Activated naive CD8-positive, alpha-beta T cell treated with anti-CD3 and anti-CD28 coated beads, Interleukin-2, amount 50 U/mL, for 16 hours (primary cell): ENCODE measurements at places on chromosomes 3 and 15.

DNA sequence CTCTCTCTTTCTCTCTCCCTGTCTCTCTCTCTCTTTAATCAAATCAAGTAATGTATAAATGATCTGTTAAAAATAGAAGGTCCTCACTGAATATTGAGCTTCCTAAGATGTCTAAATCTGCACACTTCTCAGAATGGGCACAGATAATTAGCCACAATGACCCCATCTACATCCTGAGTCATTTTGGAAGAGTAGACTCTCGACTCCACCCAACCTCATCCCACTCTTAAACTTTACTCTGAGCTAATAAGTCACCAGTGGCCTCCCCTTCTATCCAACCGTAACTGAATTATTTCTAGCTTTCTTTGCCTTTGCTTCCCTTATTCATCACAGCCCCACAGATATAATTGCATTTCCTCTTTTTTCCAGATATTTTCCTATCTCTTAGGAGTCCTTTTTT is 326.5 kb upstream of the ZNF717 start:
- DNase-seq = no peak

GRCh38 chr3:127823426-127823857 is 1.1 kb upstream of the MGLL start:
- no peak for DNase-seq

- no peak for DNase-seq
These were observed 96.0 kb upstream of the MELTF start for GRCh38 chr3:197125636-197126035.

DNA sequence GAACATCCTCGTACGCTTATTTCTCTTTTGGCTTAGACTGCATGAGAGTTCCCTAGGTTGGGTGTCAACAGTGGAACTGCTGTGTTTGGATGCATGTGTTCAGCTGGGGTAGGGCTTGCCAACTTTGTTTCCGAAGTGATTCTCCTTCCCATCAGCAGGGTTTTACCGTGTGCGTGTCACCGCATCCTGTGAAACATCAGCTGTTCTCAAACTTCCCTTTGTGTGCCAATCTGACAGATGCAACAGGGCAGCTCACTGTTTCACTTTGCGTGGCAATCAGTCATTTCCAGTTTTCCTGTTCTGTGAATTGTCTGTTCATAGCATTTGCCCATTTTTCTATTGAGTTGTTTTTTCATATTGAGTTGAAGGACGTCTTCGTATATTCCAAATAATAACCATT is 218.8 kb downstream of the VPS13C start:
- DNase-seq = no peak

DNA sequence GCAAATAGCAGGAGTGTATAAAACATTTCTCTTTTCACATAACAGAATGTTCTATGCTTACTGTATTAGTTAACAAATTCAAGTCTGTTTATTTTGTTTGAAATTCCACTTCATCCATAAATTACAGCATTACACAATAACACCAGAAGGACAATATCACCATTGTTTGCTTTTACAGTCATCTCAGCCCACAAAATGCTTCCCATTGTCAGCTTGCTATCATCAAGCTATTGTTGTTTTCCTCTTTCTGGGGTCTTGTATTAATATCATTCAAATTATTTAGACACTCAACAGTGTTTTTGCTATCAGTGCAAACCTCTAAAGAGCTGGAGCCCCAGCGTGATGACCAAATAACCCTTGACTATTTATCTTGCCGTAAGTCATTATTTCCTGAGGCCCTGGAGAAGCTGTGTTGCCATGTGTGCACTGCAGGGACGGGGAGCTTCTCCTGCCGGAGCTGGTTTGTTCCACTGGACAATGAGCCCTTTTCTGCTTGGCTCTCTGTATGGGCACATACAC is 1.1 kb downstream of the SAMMSON start:
- no peak for DNase-seq

DNA sequence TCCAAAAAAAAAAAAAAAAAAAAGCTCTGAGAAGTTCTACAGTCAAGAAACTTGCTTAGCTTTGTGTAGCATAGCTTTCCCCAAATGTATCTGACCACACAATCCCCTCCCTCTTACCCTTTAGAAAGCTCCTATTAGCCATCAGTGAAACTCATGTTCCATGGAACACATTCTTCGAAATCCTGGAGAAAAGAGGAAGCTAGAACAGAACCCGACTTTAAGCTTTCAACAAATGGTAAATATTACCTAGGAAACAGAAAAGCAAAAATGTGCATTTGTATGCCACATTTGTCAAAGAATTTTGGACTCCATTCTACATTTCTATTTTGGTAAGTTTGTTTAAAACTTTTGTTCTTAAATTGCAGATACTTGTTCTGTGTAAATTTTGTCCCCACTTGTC is 17.4 kb upstream of the CRTC3 start:
- no peak for DNase-seq

GRCh38 chr3:189758186-189758585 is 127.0 kb downstream of the TP63 start:
- DNase-seq = no peak

GRCh38 chr3:541062-541801 is 344.7 kb downstream of the CHL1 start:
- DNase-seq = no peak

GRCh38 chr3:150414258-150414657 is 6.2 kb downstream of the TSC22D2 start:
- no peak for DNase-seq

- no peak for DNase-seq
These were observed 34.3 kb downstream of the DNAH1 start for GRCh38 chr3:52350416-52350815.

DNA sequence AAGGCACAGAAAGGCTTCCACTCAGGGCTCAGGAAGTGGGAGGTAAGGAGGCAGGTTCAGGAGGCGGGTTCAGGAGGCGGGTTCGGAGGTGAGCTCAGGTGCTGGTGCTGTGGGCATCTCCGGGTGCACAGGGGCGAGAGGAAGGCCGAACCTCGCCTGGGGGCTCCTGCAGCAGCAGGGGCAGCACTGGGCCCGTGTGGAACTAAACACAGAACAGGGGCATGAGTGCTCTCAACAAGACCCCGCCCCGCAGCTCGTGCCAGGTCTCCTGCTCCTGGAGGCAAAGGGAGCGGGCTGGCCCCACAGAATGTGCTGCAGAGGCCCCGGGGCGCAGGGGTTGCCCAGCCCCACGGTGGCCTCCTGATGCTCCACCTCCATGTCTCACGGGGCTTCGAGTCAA is 13.7 kb downstream of the ZDHHC19 start:
- no peak for DNase-seq

- no peak for DNase-seq
These were observed at the start of gene PYDC2 for GRCh38 chr3:191461113-191461595. PYDC2 (plus strand) TSS chr3:191461163; CDS start chr3:191461163, 0 bp downstream.

GRCh38 chr3:188331166-188331565 is 177.2 kb downstream of the LPP start:
- no peak for DNase-seq

DNA sequence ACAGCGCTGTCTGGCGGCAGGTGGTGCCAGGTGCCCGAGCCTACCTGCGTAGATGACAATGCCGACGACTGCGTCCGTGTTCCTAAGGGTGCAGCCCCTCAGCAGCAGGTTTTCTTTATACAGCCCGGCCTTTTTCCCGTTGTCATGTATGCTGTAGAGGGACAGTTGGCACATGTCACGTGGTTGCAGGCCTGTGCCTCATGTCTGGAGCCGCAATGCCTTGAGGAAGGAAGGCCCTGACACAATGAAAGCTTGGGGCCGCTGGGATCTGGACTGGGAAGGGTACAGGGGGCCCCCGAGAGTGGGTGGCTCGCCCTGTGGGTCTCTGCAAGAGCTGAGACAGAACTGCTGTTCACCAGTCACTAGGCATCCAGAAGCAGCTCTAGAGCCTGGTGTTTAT is 136.0 kb downstream of the ATP10A start:
- no peak for DNase-seq

DNA sequence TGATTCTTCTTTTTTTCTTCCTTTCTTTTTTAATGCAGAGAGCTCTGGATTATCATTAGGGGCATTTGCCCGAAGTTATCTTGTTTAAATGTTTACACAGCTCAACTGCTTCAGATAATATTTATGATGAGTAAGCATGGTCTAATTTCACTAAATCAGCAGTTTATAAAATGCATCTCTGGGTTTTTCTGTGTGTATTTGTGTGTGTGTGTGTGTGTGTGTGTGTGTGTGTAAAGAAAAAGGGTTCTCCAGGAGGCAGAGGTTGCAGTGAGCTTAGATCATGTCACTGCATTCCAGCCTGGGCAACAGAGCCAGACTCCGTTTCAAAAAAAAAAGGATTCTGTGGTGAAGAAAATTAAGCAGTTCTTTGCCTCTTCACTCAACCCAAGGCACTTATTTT is 25.9 kb upstream of the TNFSF10 start:
- no peak for DNase-seq

- DNase-seq = no peak
These were observed 34.4 kb upstream of the MEIS2 start for GRCh38 chr15:37134699-37135131.

- no peak for DNase-seq
These were observed 30.1 kb downstream of the GREM1 start for GRCh38 chr15:32747921-32748342.

DNA sequence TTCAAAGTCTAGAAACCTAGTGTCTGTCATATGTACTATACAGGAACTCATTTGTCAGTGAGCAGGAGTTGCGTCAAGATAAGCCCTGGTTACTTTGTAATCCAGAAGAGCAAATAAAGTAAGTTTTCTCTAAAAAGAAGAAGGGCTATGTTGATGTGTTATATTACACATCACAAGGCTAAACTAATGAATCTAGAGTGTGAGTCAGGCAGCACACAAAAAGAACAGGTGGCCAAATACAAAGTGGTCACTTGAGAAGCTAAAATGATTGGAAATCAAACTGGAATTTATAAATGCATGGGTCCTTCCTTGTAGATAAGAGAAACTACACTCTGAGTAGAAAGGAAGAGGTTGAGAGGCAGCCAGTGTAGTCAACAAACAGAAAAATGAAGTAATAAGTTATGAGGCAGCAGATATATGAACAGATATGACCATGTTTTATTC is 771.6 kb downstream of the DIPK2A start:
- no peak for DNase-seq

GRCh38 chr3:29291982-29292363 is 11.1 kb downstream of the RBMS3 start:
- DNase-seq = no peak

DNA sequence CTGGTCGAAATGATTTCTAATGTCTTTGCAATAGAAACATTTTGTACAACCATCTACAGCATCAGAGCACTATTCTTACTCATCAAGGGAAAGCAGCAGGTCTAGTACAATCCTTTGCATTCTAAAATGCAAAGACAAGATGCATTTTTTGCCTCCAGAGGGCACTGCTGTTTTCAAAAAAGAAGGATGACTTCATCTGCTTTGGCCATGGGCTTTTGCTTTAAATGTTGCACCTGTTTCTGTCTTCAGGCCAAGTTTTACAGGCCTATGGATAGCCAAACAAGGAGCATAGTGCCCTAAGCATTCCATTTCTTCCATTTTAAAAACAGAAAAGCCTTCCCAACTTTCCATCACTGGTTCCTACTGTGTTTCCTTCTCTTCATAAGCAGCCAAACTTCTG is 3.4 kb downstream of the PARP9 start:
- DNase-seq = no peak

DNA sequence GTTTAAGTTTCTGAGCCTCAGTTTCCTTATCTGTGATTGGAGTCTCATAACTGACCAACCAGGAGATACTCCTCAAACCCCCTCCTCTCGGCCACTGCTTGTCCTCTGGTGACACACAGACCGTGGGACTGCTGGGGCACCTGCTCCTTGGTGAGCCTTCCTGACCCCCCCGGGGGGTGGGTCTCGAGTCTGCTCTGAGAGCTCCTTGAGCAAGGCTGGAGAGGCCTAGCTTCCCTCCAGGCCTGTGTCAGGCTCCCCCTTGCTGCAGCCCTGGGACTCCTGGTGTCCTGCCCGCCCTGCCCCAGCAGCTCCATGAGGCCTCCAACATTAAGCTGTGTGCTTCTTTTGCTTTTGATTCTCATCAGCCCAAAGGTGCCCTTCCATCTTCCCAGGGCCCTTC is 27.7 kb downstream of the SRPRB start:
- no peak for DNase-seq

DNA sequence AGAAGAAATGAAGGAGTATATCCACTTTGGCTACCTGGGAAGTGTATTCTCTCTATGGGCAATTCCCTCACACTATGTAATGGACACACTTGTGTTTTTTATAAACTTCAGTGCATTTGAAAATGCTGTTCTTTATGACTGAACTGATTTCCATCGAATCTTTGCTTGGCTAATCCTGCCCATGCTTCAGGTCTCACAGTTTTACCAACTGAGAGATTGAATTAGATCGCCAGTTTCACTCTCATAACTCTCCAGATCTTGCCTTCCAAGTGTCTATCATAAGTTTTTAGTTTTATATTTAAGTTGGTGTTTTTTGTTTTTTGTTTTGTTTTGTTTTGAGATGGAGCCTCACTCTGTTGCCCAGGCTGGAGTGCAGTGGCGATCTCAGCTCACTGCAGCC is 73.5 kb upstream of the MBNL1 start:
- no peak for DNase-seq

- no peak for DNase-seq
These were observed 97.9 kb downstream of the RORA start for GRCh38 chr15:61130950-61131942.

- DNase-seq = no peak
These were observed 13.7 kb upstream of the CCR3 start for GRCh38 chr3:46228260-46229242.

DNA sequence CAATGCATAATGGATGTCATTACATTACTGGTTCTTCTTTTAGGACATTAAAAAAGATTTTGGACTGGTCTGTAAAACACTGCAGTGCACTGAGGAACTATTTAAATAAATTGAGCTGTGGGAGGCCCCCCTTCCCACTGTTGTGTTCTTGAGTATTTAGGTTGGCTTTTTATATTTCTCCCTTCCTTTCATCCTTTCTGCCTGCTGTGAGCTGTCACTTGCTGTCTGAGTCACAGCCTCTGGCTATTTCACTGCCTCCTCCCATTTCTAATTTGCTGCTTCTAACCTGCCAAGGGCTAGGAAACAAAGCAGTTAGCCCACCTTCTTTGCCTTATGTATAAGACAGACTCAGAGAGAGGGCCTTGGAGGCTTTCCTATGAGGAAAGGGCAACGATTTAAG is 89.0 kb upstream of the FNDC3B start:
- no peak for DNase-seq

- DNase-seq = no peak
These were observed 614.4 kb downstream of the FHIT start for GRCh38 chr3:60636846-60637245.

DNA sequence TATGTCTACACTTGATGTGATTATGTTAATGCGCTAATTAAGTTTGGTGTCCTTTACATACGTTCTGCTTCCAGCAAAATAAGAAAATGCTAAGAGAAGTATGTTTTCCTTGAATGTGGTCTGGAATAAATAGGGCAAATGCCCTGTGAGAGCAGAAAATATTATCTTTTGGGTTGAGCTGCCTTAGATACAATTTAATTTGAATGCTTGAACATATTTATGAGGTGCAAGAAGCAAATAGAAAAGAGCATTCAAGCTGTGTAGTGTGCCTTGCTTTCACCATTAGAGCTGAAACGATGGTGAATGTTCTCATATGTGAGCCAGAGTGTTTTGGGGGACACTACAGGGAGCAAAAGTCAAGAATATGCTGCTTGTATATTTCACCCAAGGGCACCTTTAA is 15.9 kb upstream of the ARNT2 start:
- DNase-seq = no peak

GRCh38 chr15:66502491-66502890 is 2.2 kb downstream of the RPL4 start:
- no peak for DNase-seq

GRCh38 chr3:194140520-194141414 is 4.8 kb downstream of the HES1 start:
- no peak for DNase-seq
